Endodermal cell (in vitro differentiated cells): ENCODE measurements at places on chromosomes 5 and 9.
A peak's percentile ranks its signal among the peaks of the same experiment; 100 is the strongest.

DNA sequence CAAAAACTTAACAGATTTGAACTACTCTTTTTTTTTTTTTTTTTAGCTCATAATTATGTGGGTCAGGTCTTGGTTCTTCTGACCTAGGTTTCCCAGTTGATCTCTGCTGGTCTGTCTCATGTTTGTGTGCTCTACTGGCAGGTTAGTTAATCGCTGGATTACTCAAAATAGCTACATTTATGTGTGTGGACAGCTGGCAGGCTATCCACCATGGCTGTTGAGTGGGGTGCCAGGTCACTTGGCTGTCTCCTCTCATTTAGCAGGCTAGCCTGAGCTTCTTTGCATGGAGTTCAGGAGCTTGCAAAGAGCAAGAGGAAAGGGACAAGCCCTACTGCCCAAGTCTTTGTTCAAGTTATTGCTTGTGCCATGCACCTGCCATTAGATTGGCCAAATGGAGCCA lies 9.3 kb downstream of the ADCY2 start:
- peak; percentile 26 for DNase-seq

- no peak for DNase-seq
Observed at GRCh38 chr5:119022017-119022745, 33.8 kb upstream of the DTWD2 start.

DNA sequence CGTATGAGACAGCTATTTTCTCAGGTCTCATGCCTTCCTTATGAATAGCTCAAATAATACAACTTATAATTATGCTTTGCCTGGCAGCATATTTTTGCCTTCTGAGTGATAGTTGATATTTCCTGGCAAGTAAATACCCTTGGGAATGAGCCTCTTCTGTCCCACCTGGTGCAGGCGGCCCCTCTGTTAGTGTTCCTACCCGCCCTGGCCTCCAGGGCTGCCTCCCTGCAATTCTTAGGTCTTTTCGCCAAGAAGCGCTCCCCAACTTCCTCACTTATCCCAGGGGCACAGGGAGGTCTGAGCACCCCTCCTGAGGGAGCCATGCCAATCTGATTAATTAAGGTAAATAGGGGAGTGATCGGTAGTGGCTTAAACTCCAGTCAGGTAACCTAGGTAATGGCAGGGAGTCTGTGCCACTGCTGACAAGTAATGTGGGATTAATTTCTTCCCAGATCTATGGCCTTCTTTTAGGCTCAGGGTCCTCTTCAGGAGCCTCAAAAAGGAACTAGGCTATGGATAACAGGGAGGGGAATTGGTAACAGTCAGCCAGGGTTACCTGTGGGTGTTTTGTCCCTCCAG lies 81.5 kb downstream of the GALNT10 start:
- peak; percentile 40 for DNase-seq

DNA sequence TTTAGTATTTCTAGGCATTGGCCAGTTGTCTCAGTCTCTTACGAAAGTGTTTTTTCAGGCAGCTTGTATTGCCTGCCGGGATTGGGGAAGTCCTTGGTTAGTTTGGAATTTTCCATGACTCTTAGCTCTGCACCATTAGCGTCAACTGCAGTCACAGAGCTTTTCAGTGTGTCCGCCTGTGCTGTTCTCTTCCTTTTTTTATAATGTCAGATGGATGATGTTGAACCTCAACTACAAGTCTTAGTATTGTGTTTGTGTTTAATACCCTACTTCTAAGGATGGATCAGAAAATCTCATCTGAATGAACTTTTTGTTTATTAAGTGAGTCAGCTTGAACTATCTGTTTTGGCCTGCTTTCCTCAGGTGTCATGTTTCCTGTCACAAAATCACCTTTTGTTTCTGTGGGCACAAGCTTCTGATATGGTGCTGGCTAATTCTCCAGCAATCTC lies 33.1 kb downstream of the ATP6V0E1 start:
- DNase-seq: no peak

- peak; percentile 96 for DNase-seq
Observed at GRCh38 chr5:39424736-39425637, at the start of gene DAB2. TSS of gene DAB2 (minus strand) at chr5:39424980. CDS start at chr5:39394320, 30,660 bp downstream.
